ENCODE measurements at places on chromosomes 7 and 10.

DNA sequence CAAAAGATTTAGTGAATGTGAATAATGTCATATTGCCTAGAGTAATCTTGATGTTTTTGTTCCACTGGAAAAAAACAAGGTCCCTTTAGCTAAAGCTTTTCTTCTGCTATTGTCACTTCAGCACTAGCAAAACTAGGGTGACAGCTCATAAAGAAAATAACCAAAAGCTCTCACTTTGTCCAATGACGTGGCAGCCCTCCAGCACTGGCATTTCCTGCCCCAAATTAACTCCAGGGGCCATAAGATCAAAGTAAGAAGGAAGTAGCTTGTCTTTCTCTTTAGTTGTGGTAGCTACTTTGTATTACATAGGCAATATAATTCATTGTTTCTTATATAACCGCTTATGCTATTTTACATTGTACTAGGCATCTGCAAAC lies 47.3 kb downstream of the LRRN3 start:
- peak; percentile 67 for DNase-seq

DNA sequence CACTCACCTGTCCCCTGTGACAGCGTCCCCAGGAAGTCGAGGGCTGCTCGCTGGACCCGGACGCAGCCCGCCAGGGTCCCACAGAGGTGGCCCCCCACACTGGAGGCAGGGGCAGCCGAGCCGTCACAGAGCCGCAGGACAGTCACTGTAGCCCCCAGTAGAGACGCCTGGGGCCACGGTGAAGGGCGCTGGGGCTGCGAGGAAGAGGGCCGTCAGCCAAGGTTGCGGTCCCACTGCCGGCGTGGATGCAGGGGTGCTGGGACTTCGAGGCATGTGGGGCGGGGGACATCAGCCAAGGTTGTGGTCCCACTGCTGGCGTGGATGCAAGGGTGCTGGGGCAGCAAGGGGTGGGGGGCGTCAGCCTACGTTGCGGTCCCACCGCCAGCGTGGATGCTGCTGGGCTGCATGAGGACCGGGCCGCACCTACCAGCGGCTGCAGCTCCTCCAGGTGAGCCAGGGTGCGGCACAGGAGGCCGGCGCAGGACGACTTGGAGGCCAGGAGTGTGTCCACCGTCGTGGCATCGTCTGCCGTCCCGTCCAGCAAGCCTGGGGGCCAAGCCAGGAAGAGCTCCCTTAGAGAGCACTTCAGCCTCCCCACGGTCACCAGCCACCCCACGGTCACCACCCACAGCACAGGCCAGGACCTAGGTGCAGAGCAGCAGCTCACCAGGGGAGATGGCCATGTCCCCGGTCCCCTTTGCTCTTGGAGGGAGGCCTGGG lies 13.9 kb downstream of the BRAT1 start:
- DNase-seq = no peak

GRCh38 chr10:60309891-60310290 lies 79.8 kb downstream of the ANK3 start:
- DNase-seq = no peak

GRCh38 chr10:70435241-70436085 lies 6.0 kb downstream of the NODAL start:
- no peak for DNase-seq

GRCh38 chr7:89593125-89593524 lies 561.1 kb upstream of the STEAP1 start:
- DNase-seq = no peak

- DNase-seq = no peak
Measured at GRCh38 chr10:130043491-130043890, 67.1 kb downstream of the C10orf143 start.

DNA sequence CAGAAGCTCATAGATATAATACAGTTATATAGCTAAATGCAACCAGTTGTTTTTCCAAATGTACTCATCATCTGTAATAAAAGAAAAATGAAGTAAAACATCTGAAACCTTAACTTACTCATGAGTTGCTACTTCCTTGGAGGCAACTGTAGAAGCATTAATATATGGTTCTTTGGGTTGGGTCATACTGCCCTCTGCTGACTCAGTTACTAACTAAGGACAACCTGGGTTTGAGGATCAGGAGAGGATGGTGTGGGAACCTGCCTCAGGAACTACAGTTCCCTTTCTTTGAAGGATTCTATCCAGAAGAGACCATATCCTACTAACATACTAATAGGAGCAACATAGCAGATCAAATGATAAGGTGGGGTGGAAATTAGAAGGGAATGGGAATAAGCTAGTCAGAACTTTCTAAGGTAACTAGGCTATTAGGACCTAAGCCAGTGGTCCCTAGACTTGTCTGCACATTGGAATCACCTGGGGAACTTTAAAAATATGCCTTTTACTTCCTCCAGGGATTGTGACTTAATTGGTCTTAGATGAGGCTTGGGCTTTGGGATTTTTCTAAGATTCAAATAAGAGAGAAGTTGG lies 20.7 kb downstream of the COX15 start:
- DNase-seq = peak; percentile 72

DNA sequence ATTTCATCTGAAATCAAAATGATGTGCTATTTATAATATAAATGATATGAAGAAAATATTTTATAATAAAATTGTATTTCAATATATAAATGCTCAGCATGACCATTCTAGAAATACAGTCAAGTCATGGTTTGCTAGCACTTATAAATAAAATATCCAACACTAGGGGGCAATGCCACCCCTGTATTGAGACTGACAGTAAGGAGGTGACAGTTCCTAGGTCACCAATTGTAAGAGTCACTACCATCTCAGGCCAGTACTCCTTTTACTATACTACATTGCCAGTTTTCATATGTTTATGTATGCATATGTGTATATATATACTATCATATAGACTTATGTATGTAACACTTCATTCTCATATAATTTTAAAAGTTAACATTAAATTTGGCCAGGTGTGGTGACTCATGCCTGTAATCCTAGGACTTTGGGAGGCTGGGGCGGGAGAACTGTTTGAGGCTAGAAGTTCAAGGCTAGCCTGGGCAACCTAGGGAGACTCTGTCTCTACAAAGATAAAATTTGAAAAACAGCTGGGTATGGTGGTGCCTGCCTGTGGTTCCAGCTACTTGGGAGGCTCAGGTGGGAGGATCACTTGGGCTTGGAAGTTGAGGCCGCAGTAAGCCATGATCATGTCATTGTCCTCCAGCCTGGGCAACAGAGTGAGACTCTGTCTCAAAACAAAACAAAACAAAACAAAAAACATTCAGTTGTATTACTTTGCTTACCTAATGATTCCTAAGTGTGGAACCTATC lies 2.4 kb upstream of the CNOT4 start:
- DNase-seq = peak; percentile 44

DNA sequence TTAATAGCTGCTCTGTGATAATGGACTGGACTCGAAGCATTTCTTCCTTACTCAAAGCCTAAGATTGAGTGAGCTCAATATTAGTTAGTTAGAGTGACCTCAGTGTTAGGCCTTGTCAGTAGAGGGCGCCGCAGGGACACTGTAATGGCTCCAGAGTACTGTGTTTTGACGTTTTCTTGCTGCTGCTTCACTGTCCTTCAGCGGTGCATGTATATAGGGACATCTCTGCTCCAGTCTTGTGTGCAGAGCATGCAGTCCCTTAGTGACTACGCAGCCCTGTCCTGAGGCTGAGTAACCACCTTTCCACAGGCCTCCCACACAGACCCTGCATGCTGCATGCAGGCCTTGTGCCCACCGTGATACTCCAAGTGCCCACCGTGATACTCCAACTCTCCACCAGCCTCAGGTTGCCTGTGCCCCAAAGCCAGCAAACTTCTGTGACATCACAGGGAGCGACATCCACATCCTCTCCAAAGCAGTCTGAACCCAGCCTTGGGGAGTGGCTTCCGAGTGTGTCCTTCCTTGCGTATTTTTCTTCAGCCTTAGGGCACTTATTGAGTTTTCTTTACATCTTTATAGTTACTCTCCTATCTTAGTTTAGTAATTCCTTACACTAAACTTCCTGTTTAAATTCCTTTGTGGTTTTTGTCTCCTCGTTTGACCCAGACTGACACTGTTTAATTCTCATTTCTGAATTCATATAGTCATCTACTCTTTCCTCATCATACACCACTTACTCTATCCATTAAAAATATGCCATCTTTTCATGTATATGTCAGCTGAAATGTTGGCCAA lies 118.2 kb downstream of the JAZF1 start:
- DNase-seq = peak; percentile 70

DNA sequence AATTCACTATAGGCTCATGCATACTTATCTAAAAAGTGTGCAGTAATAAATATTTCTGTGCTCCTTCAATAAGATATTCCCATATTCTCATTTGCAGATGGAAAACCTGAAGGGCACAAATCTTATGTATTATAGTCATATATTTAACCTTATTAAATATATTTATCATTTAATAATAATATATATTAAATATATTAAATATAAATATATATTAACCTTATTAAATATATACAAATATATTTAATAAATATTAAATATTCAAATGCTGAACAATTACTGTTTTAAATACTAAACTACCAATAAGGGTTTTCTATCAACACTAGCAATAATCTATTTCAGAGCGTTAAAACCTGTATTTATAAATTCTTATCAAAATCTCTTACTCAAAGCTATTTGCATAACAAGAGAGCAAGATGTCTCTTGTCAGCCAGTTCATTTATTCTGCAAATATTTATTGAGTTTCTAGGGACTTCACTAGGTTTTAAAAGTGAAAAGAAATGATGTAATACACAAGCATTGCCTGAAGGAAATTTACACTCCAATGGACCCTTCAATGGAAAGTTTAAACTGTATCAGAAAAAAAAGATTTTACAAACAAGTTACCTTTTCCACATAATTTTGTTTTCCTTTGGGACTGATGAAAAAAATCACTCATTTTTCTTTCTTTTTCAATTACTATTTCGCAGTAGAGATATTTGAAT lies 159.2 kb downstream of the AGMO start:
- DNase-seq = no peak

DNA sequence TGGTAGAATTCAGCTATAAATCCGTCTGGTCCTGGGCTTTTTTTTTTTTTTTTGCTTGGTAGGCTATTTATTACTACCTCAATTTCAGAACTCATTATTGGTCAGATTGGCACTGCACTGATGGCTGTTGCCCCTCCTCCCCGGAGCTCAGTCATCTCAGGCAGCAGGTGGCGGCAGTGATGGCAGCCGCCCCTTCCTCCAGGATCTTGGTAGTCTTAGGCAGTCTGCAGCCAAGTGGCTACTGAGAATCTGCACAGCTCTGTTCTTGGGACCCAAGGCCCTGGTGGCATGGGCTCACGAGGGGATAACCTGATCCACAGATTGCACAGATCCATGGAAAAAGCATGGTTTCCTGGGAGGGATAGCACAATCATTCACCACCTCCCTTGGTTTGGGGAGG lies 77.9 kb downstream of the GPR85 start:
- DNase-seq = no peak

DNA sequence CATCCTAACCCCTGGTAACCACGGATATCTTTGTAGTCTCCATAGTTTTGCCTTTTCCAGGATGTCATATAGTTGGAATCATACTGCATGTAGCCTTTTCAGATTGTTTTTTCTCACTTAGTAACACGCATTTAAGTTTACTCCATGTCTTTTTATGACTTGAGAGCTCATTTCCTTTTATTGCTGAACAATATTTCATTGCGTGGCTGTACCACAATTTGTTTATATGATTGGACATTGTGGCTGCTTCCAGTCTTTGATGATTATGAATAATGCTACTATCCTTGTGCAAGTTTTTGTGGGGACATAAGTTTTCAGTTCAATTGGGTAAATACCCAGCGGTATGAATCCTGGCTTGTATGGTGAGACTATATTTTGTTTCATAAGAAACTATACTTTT lies 60.8 kb downstream of the AOAH start:
- no peak for DNase-seq

DNA sequence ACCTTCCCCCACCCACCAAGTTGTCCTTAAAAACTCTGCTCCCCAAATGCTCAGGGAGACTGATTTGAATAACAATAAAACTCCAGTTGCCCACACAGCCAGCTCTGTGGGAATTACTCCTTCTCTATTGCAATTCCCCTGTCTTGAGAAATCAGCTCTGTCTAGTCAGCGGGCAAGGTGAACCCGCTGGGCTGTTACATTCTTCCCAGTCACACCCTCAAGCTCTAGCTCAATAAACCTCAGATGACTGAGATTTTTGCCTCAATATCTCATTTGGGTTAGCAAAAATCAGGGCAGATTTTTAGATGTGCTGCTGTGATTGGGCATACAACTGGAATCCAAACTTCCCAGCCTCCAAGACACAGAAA lies 32.9 kb downstream of the SVOPL start:
- DNase-seq = no peak

DNA sequence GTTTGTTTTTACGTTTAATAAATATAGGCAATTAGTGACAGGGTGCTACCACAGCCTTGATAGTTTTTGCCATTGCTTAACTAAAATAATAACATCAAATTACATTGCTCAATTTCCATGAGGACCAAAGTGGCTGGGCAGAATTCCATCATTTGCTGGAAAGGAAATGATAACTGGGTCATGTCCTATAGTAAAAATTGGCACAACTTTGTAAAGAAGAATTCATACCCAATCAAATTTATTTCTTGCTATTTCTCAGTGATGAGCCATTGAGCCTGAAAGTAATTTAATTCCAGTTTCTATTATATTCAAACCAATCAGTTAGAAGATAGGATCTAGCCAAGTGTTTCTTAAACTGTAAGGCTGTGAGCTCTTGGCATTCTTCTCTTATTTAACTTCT lies 102.2 kb upstream of the CTTNBP2 start:
- no peak for DNase-seq

- DNase-seq = no peak
Measured at GRCh38 chr10:124517461-124517860, 55.8 kb downstream of the LHPP start.

DNA sequence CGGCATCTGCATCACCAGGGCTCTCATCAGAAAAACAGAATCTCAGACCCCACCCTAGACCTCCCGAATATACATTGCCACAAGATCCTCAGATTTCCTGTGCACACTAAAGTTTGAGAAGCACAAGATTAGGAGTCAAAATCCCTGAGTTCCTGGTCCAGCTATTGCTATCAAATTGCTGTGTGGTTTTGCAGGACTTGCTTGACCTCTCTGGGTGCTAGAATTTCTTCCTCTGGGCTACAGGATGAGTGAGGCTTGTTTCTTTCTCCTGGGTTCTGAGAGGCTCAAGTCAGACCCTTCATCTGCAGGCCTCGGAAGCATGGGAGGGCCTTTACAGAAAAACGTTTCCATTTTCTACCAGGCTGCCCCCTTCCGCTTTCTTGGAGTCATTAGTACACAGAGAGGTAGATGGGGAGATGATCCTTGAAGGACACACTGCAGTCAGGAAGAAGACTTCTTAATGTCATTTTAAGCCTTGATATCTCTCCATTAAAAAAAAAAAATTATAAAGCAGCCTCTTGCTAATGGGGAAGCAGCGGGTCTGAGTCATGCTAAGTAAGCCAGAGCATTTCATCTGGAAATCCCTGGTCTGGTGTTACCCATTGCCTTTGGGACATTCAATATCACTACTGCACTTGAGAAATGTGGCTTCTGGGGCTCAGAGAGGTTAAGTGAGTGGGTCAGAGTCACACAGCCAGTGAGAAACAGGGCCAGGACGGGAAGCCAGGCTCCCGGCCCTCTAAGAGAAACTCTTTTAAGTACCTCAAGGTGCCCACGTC lies 173.5 kb downstream of the KCNMA1 start:
- DNase-seq = peak; percentile 46

- no peak for DNase-seq
Measured at GRCh38 chr7:116730097-116731022, 58.4 kb downstream of the MET start.

GRCh38 chr7:129160161-129160905 lies 15.8 kb downstream of the TSPAN33 start:
- no peak for DNase-seq
